ENCODE measurements at places on chromosomes 2 and 18.
A peak's percentile ranks its signal among the peaks of the same experiment; 100 is the strongest.

DNA sequence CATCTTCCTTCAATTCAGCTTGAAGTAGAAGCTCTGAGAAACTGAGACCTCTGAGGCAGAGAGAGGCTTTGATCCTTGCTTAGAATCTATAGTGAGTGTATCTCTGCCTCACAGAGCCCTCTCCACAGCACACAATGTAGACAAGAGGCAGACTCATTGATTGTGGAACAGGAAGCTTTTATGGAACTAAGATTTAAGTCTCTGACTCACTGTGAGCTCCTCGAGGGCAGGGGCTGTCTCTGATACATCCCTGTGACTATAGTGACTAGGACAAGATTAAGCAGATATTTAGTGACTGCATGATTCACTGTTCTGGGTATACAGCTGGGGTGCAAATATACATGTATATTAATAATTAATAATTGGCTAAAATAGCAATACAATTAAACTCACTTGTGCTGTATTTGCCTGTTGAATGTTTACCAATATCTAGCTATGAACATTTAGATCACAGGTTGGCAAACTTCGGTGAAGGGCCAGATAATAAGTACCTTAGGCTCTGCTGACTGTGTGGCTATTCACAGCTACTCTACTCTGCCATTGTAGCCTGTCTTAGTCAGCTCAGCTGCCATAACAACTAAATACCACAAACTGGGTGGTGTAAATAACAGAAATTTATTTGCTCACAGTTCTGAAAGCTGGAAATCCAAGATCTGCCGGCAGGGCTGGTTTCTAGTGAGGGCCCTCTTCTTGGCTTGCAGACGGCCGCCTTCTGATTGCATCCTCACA is 54.4 kb downstream of the ARHGEF4 start:
- DNase-seq = no peak

DNA sequence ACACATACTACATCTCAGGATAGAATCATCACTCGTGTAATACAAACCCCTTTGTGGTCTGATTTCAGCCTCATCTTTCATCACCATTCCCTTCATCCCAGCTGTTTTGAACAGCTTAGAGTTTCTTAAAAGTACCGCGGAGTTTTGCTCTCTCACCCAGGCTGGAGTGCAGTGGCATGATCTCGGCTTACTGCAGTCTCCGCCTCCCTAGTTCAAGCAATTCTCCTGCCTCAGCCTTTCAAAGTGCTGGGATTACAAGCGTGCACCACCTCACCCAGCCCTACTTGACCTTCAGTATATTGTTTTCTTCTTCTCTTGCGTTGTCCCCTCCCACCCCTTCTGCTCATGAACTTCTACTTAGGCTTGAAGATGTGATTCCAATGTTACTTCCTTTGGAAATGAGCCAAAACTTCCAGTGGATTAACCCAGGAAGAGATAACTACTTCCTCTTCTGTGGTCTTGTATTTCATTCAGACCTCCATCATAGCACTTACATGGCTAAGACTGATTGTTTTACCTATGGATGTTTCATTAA is 15.8 kb downstream of the ERLEC1 start:
- DNase-seq = no peak

- no peak for DNase-seq
Observed at GRCh38 chr2:176496761-176497160, 227.5 kb downstream of the MTX2 start.

DNA sequence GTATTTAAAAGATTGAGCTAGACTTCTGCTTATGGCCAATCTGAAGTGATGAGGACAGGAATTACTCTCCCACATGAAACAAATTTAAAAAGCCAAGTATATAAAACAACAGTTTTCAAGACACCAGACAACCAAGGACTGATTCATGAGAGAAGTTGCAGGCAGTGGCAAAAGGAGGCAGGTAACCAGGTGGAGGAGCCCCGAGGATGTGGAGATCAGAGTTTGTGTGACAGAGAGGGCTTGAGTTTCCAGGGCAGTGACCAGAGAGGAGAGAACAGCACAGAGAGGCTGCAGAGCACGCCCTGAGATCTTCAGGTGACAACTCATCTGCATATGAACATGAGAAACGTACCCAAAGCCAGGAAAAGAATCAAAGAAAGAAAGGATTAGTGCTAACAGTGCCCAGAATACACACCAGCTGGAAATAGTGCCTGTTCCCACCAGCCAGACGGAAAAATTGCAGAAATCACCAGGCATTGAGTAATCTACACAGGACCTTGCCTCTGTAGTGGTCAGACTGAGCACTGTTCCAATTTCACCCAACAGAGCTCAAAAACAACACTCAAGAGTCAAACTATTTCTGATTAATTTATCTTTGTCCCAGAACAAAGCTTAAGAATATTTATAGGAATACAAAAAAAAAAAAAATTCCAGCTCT is 173.1 kb downstream of the SEPTIN10 start:
- no peak for DNase-seq

GRCh38 chr2:70685771-70686171 is 82.2 kb downstream of the ADD2 start:
- DNase-seq = no peak

DNA sequence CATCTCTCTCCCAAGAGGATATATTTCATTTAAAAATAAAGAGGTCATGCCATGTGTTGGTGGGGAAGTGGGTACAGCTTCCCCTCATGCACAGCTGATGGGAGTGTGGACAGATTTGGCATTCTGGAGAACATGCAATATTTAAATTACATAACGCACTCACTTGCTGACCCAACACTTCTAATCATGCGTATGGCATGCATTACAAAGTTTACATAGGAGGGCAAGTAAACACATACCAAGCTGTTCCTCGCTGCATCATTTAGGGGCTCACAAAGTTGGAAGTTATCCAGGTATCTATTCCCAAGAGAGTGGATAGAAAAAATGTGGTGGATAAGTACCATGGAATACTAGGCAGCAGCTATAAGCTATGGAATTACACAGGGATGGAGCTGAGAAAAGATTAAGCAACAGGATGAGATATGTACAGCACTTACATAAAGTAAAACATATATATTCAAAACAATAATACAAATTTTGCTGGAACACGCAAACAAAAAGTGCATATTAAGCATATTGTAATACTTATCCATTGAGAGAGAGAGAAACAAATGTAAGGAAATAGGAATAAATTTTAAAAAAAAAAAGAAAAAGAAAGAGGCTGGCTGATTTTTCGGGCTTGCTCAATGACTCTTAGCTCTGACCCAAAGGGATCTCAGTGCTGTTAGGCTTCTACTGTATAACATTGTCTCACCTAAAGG is 11.0 kb downstream of the CYP1B1 start:
- no peak for DNase-seq

DNA sequence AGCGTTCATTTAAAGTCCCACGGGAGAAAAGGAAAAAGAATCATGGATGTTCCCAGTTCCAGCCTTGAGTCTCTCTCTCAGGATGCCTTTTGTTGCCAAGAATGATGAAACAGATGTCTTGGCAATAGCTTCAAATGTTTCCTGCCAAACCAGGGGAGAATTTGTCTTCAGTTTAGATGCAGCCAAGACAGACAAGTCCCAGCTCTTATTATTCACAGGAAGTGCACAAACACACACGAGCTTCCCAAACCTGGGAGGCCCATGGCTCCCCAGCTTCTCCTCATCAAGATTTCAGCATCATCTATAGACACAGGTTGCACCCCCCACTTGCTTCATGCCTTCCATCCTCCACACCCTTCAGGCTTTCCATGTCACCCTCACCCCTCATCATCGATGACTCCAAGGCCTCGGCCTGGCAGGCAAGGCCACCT is 45.9 kb downstream of the HS1BP3 start:
- peak; percentile 78 for DNase-seq

GRCh38 chr2:229921101-229921891 is 513 bp downstream of the TRIP12 start:
- no peak for DNase-seq

Measured in pulmonary artery endothelial cell (primary cell).